Astrocyte of the spinal cord (primary cell): ENCODE measurements at places on chromosomes 6 and 20.

GRCh38 chr6:104212977-104213668, 646.6 kb downstream of the HACE1 start:
- DNase-seq: no peak

DNA sequence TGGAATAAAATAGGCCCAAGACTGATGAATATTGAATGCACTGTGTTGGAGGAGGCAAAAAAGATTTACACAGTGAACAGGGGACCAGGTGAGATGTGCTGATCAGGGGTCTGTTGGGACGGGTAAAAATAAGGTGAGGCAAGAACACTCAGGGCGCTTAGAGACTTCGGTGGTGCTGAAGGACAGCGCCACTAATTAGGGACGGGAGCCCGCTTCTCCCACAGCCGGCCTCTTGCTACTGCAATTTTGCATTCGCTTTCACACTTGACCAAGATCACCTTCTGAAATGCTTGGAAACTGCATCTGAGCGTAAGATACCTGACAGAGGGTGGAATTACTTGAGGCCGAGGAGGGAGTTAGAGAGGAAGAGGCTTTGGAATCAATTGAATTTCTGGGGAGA, 7.3 kb downstream of the TFAP2D start:
- DNase-seq: peak; percentile 3

DNA sequence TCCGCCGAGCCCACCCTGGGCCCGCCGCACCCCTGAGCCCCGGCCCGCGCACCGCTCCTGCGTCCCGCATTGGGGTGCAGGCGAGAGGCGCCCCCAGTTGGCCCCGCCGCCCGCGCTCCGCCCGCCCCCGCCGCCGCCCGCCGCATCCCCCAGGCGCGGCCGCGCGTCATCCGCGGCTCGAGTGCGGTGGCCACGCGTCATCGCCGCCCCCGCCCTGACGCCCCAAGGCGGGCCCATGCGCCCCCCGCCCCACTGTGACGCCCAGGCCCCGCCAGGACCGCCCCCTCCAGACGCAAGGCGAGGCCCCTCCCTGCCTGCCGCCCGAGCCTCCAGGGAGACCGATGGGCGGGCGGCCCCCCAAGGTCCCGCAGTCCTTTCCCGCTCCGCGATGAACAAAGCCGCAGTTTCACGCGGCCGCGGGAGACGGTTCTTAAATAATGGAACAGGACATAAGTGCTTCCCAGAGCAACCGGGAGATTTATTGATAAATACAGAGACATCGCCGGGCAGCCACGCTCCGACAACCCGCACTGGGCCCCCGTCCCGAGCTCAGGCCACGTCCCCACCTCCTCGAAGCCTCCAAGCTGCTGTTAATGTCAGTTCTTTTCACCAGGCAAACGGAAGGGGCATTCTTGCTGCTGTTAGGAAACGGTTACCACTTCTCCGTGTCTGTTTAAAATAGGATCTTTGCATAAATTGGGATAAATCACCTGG, at the start of gene ANKRD60:
Gene ANKRD60, minus strand, starts transcription at position 170 of the 714 bp plus-strand sequence. Its CDS starts 0 bp downstream, at position 170.
- peak; percentile 68 for DNase-seq

DNA sequence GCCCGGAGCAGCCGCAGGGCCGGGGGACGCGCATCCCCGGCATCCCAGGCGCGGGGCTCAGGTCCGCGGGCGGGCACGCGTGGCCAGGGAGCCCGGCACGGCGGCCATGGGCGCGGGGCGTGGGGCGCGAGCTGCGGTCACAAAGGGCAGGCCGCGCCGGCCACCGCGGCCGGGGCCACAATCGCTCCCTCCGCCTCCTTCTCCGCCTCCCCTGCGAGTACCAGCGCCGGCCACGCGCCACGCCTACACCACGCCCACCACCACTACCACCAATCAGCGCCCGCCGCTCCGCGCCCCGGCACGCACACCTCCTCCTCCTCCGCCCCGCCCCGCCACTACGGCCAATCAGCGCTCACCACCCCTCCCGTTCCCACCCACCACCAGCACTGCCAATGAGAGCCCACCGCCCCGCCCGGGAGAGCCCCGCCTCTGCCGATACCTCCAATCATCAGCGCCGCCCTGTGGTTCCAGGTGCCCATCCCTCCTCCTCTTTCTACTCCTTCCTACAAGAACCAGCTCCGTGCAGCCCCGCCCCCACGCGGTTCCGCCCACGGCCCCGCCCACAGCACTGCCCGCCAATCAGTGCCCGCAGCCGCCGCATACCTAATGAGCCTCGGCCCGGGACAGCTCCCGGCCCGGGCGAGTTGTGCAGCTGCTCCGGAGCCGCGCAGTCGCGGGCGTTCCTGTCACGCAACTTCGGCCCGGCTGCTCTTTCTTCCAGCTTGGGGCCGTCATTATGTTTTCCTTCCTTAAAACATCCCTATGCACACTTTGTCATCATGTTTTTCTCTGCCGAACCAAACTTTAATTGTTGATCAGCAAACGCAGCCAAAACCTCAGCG, at the start of gene RPS6KA2:
Gene RPS6KA2, minus strand, starts transcription at position 219 of the 842 bp plus-strand sequence. CDS start 232 bp downstream, outside the sequence.
- peak; percentile 100 for DNase-seq

- DNase-seq: peak; percentile 48
Measured at GRCh38 chr20:9838378-9839295, at the start of gene PAK5. PAK5 (minus strand) TSS chr20:9839076; CDS start chr20:9644328, 194,748 bp downstream.

- no peak for DNase-seq
Measured at GRCh38 chr20:45138561-45139300, 14.5 kb upstream of the WFDC12 start.

DNA sequence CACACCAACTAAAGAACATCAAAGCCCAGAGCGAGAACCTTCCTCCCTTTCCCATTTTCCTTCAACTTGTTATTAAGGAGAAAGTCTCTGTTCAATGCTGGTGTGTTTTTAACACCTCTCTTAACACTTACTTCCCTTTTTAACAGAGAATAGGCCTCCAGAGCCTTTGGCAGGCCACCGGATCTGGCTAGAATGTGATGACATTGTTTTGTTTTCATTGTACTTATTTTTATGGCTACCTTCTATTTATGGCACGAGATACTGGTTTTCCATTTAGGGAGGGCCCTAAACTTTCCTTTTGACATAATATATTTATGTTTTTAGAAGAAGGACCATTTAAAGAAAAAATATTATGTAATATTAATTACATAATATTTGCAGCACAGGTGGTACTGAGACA, 21.6 kb downstream of the TCF15 start:
- DNase-seq: no peak

- DNase-seq: no peak
Measured at GRCh38 chr6:144951730-144952437, 666.7 kb downstream of the UTRN start.

DNA sequence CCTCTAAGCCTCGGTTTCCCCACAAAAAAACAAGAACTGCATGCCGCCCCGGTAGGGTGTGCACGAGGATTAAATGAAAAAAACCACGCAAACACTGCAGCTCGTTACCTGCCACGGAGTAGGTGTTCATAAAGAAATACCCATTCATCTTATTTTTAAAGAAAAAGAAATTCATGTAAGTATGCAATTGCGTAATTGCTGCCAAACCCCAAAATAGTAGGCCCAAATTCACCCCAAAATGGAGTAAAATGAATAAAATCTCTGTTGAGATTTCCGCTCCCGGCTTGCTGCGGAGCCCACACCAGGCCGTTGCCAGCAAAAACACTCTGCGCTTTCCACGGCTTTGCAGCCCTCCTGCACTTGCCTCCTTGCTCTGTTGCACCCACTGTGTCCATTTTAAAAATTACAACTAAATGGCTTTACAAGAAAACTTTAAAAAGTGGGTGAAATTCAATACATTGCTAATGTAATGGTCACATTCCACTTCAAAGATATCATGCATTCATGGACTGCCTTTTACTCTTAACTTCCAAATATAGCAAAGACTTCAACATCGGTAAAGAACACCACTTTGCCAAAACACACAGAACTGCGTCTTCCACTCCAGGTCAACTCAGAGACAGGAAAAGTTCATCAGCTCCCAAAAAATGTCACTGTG, 125.0 kb downstream of the ZMYND8 start:
- peak; percentile 84 for DNase-seq

- no peak for DNase-seq
Measured at GRCh38 chr6:160293844-160294243, 35.2 kb upstream of the SLC22A2 start.

GRCh38 chr20:50762435-50763220, 31.2 kb downstream of the PARD6B start:
- DNase-seq: peak; percentile 48

DNA sequence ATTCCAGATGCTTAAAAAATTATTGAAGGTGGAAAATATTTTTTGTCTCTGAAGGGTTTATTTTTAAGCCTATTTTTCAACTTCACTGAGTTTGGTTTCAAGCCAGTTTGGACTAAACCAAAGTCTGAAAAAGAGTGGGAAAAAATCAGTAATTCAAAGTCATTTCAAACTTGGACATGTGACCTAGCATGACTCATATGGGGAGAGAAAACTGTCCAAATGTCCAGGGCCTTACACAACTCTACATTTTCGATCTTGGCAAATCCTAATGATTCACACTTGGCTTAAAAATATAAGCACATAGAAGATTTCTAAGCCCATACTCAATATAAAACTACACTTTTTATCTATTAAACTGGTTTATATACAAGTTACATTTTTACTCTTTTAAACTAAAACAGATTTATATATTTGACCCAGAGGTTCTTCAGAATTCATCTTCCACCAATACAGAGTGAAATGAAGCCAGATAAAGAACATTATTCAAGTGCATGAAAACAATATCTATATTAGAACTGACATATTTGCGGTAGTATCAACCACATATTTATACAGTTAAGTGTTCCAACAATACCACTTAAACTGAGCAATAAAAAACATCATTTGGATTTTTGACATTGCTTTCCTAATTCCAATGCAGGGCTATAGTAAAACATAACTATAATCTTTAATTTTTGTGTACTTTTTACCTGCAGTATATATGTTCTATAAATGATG, 110.3 kb upstream of the TCF21 start:
- peak; percentile 80 for DNase-seq

DNA sequence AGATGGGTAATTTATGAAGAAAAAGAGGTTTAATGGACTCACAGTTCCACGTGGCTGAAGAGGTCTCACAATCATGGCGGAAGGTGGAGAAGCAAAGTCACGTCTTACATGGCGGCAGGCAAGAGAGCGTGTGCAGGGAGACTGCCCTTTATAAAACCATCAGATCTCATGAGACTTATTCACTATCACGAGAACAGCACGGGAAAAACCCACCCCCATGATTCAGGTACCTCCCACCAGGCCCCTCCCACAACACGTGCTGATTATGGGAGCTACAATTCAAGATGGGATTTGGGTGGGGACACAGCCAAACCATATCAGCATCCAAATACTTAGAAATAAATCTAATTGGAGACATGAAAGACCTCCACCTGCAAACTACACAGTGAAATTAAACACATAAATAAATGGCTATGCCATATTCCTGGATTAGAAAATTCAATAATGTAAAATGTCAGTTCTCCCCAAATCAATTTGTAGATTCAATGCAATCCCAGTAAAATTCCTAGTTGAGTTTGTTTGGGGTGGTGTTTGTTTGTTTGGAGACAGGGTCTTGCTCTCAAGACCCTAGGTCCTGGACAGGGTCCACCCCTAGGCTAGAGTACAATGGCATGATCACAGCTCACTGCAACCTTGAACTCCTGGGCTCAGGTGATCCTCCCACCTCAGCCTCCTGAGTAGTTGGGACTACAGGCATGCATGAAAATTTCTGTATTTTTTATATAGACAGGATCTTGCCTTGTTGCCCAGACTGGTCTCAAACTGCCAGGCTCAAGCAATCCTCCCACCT, 101.6 kb downstream of the TAF4 start:
- no peak for DNase-seq

GRCh38 chr6:33789550-33789895, 593 bp upstream of the LEMD2 start:
- DNase-seq: no peak

- peak; percentile 77 for DNase-seq
Measured at GRCh38 chr20:10919396-10920140, 245.8 kb upstream of the JAG1 start.

DNA sequence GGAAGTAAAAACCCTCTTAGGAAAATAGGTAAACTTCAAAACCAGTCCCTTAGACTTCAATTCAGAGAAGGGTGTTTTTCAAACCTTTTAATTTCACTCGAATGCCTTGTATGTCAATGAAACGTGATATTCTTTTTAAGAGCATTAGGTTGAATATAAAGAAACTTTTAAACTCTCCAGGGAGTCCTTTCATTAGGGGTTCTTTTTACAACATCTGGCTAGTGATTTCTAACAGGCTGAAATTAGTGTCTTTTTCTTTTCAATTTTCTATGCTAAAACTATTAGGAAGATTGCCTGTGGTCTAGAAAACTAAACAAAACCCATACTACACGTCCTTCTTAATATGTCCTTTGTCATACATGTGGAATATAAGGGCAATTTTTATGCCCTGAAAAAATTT, 569.7 kb upstream of the CITED2 start:
- no peak for DNase-seq

- no peak for DNase-seq
Measured at GRCh38 chr6:169968541-169969270, 217.3 kb downstream of the ERMARD start.

DNA sequence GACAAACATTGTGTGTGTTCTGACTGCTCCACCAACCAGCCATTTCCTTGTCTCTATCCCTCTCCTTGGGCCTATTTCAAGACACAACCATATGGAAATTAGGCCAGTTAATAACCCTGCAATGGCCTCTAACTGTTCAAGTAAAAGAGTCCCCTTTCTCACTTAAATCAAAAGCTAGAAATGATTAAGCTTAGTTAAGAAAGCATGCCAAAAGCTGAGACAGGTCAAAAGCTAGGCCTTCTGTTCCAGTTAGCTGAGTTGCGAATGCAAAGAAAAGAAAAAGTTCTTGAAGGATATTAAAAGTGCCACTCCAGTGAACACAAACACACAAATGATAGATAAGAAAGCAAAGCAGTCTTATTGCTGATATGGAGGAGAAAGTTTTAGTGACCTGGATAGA, 22.5 kb downstream of the SERINC1 start:
- DNase-seq: no peak

DNA sequence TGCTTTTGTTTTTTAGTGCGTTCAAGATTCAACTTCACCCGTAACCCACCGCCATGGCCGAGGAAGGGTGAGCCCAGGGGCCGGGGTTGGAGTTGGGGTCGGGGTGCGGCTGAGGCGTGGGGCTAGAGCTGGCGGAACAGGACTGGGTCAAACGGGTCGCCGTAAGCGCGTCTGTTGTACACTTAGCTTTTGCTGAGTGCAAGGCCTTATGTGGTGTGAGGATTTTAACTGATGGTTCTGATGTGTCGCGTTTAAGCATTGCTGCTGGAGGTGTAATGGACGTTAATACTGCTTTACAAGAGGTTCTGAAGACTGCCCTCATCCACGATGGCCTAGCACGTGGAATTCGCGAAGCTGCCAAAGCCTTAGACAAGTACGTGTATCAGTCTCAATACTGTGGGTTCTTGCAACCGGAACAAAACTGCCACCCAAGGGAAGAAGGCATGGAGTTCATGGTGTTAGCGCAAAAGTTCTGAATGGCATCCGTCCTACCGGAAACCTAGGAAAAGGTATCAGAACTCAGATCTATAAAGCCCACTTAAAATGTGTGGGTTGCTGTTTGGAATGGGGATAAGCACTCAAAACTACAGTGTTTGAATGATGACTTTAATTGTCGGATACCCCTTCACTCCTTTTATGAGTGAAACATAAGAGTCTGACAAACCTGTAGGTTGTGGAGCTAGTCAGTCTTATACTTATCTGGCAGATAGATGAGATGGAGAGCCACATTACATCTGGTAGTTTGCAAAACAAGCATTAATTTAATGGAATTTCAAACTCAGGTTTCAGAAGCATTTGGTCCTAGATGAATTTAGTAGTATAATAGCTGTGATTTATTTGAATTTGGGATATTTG, 574 bp downstream of the RPS12 start:
- DNase-seq: no peak

- no peak for DNase-seq
Measured at GRCh38 chr6:52333840-52334200, 28.1 kb upstream of the PAQR8 start.

GRCh38 chr6:70380252-70380651, 33.1 kb upstream of the FAM135A start:
- DNase-seq: no peak
